ENCODE measurements at places on chromosomes 4 and X. TPM values are rescaled to one million over a fixed set of nuclear protein-coding genes. Genes with fewer than 3 reads are reported as not detected.

Gene TBX22
- not detected for total RNA-seq

Gene TRPC3
- not detected for total RNA-seq

Gene ARHGAP4
- total RNA-seq = 0.75 TPM

Gene MAML3
- 12.6 TPM for total RNA-seq

Gene RPL9
- 865 TPM for total RNA-seq

Gene QDPR
- total RNA-seq = 49.5 TPM

Gene MAGEB1
- total RNA-seq = not detected

Gene PFKFB1
- total RNA-seq = not detected

Gene HOPX
- total RNA-seq = not detected

Gene HSFX4
- not detected for total RNA-seq

Gene SMAD1
- total RNA-seq = 11.2 TPM

Gene MAP3K15
- 1.8 TPM for total RNA-seq

Gene ATOH1
- total RNA-seq = not detected

Gene KDR
- total RNA-seq = not detected

Gene AGTR2
- not detected for total RNA-seq

Gene MAGEA8
- not detected for total RNA-seq

Gene SHOX
- total RNA-seq = not detected

Gene ANXA3
- total RNA-seq = 59.1 TPM

Gene CNOT6L
- total RNA-seq = 6.9 TPM

Gene RAB33B
- 2.2 TPM for total RNA-seq

Gene KIAA1210
- not detected for total RNA-seq

Gene TDO2
- total RNA-seq = 1.1 TPM

Gene CENPVL1
- not detected for total RNA-seq

Gene GAB1
- total RNA-seq = 1.8 TPM

Gene FOXR2
- total RNA-seq = not detected

Gene H2BW2
- not detected for total RNA-seq

Gene PCDH10
- total RNA-seq = 0.09 TPM

Gene C4orf50
- not detected for total RNA-seq

Gene STK26
- 12.6 TPM for total RNA-seq

Gene MAGEA4
- not detected for total RNA-seq

Gene ZFYVE28
- total RNA-seq = 2.2 TPM

Gene ZCCHC18
- total RNA-seq = not detected

Gene ZDHHC15
- total RNA-seq = not detected

Gene GPM6B
- not detected for total RNA-seq

Gene AMBN
- total RNA-seq = not detected

Measured in A549 treated with CpdA at 1 μM for 4 hours (cell line).